Esophagus mucosa (tissue), 1 donor: ENCODE measurements at places on chromosomes 7 and 10. TPM values are rescaled to one million over a fixed set of nuclear protein-coding genes. Genes with fewer than 3 reads are reported as not detected.

TCAF1 gene
- total RNA-seq = 12.6 TPM

UCN3 gene
- total RNA-seq = not detected

ARHGAP22 gene
- total RNA-seq = 1.6 TPM

SSC4D gene
- 0.92 TPM for total RNA-seq

SPDYE1 gene
- total RNA-seq = not detected

CFAP58 gene
- 0.12 TPM for total RNA-seq

TMEM176A gene
- 2.6 TPM for total RNA-seq

ERCC6 gene
- total RNA-seq = 19.0 TPM

ZNF467 gene
- total RNA-seq = 3.6 TPM

HTR7 gene
- total RNA-seq = 0.92 TPM

PIK3AP1 gene
- total RNA-seq = 1.0 TPM

COL26A1 gene
- not detected for total RNA-seq

MBL2 gene
- not detected for total RNA-seq

CLDN3 gene
- 0.64 TPM for total RNA-seq

CDK1 gene
- total RNA-seq = 25.2 TPM

TAS2R41 gene
- not detected for total RNA-seq

STRIP2 gene
- 3.4 TPM for total RNA-seq

MOSPD3 gene
- total RNA-seq = 23.2 TPM

SHTN1 gene
- 23.9 TPM for total RNA-seq

SPDYE9 gene
- total RNA-seq = not detected

TUBAL3 gene
- 0.12 TPM for total RNA-seq

OPALIN gene
- total RNA-seq = not detected

LRRC72 gene
- not detected for total RNA-seq

DIP2C gene
- 3.6 TPM for total RNA-seq

ZNF804B gene
- not detected for total RNA-seq
